NCI-H1694 treated with DMSO at 0.1 percent for 48 hours (cell line): ENCODE measurements at places on chromosomes 7 and 10.

GRCh38 chr10:125038637-125039036 is 96.7 kb downstream of the ZRANB1 start:
- DNase-seq: no peak

- no peak for DNase-seq
Measured at GRCh38 chr10:133100706-133101415, 13.1 kb downstream of the ADGRA1 start.

- peak; percentile 69 for DNase-seq
Measured at GRCh38 chr7:129210256-129210988, 14.4 kb upstream of the AHCYL2 start.

GRCh38 chr7:102916426-102916825 is 3.6 kb downstream of the LRRC17 start:
- no peak for DNase-seq

GRCh38 chr7:146683439-146683838 is 566.8 kb downstream of the CNTNAP2 start:
- no peak for DNase-seq

DNA sequence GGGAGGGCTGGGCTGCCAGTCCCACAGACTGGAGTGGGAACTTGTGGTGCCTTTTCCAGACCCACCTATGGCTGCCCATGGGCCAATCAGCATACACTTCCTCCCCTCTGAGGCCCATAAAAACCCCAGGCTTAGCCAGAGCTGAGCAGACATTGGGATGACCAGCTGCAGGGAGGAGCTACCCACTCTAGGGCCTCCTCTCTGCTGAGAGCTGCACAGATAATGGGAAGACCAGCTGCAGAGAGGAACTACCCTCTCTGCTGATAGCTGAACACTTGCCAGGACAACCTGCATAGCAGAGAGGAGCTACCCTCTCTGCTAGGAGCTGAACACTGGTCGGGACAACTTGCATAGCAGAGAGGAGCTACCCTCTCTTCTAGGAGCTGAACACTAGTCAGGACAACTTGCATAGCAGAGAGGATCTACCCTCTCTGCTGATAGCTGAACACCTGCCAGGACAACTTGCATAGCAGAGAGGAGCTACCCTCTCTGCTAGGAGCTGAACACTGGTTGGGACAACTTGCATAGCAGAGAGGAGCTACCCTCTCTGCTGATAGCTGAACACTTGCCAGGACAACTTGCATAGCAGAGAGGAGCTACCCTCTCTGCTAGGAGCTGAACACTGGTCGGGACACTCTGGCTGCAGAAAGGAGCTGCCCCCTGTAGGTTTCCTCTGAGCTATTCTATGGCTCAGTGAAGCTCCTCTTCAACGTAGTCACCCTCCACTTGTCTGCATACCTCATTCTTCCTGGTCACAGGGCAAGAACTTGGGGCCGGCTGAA is 88.3 kb upstream of the CACUL1 start:
- no peak for DNase-seq

- DNase-seq: no peak
Measured at GRCh38 chr7:45578022-45578421, 3.9 kb downstream of the ADCY1 start.

GRCh38 chr10:4725917-4726606 is 99.9 kb upstream of the AKR1E2 start:
- DNase-seq: no peak

GRCh38 chr7:143323653-143324052 is 7.7 kb downstream of the CLCN1 start:
- no peak for DNase-seq

GRCh38 chr7:119982884-119983283 is 290.1 kb upstream of the KCND2 start:
- no peak for DNase-seq

GRCh38 chr7:41899823-41900433 is 197.0 kb upstream of the INHBA start:
- no peak for DNase-seq

GRCh38 chr10:46019177-46019528 is 11.3 kb downstream of the NCOA4 start:
- DNase-seq: no peak

- no peak for DNase-seq
Measured at GRCh38 chr10:116190883-116191282, 82.1 kb downstream of the GFRA1 start.

- DNase-seq: no peak
Measured at GRCh38 chr7:157471259-157472125, 134.7 kb downstream of the DNAJB6 start.

DNA sequence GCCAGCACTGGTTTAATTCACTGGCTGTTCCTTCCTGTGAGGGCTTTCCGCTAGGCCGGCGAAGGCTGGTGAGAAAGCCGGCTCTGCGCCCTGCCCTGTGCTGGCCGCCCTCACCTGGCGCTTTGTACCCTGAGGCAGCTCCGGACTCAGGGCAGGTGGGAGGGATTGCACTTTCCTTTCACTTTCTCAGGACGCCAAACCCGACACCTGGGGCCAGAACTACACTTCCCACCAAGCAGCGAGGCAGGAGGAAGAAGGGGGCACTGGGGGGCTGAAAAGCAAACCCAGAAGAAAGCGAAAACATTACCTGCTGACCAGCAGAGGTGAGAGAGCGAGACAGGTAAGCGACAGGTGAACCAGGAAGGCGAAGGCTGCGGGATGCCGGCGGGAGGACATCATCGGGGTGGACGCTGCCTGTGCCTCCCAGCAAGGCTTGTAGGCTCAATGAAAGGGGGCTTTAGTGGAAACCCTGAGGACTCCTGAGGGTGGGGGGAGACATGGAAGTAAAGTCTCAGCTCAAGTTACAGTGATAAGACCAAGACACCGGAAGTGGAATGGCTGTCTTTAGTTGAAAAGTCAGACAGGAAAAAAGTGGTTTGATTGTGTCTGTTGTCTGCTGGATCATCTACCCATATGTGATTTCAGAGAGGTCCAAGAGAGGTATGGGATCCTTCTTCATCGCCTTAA is at the start of gene RAB19:
RAB19 (plus strand) TSS at position 181 of the 687 bp plus-strand sequence. CDS start 3,589 bp downstream, outside the sequence.
- DNase-seq: no peak

DNA sequence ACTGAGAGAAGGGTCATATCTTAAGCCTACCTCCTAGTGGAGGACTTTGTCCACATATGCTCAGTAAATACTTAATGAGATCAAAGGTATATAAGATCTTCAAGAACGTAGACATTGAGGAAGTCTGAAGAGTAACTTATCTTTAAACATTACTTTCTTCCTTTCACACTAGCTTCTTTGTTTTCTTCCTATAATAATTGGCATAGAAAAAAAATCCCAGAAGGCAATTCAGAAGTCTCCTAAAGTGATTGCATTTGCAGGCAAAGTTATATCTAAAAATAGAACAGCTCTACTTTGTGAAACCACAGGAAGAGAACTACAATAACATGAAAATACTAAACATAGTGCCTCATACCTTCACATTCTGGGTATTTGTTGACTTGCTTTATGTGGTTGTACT is 150.4 kb downstream of the PPP1R3A start:
- DNase-seq: no peak

GRCh38 chr7:129913428-129913827 is 39.3 kb downstream of the UBE2H start:
- DNase-seq: no peak

GRCh38 chr10:110569736-110570135 is 2.2 kb downstream of the SMC3 start:
- no peak for DNase-seq

DNA sequence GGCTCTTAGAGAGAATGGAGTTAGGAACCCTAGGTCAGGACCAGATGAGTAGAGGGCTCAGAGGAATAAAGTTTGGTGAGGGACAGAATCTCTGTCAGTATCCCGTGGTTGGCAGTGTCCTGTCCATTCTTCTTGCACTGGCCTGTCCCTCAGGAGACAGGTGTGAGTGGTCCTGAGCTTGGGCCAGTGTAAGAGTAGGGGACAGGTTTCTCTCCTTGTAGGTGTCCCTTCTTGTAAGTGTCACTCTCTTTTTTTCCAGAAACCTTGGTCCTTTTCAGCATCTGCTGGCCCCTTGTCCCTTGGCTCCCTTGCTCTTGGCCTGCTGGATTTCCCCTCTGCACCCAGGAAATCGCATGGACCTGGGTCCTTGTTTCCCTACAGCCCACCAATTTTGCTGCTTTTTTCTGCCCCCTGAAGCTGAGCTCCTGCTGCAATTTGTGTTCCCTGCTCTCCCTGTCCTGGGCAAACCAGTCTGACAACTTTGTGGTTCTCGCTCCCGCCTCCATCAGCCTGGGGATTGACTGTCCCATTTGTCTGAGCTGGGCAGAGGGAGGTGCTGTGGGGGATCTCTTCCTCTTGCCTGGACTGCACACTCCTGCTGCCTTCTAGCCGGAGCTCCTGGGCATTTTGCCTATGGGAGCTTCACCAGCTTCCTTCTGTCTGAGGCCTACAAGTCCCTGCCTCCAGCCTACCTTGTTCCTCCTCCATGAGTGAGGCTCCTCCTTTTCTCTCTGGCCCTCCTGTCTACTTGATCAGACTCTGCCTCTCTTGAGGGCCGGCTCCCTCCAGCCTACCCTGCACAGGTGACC is 6.5 kb downstream of the TSPAN14 start:
- no peak for DNase-seq

- peak; percentile 11 for DNase-seq
Measured at GRCh38 chr7:139618482-139619366, 95.2 kb downstream of the CLEC2L start.

DNA sequence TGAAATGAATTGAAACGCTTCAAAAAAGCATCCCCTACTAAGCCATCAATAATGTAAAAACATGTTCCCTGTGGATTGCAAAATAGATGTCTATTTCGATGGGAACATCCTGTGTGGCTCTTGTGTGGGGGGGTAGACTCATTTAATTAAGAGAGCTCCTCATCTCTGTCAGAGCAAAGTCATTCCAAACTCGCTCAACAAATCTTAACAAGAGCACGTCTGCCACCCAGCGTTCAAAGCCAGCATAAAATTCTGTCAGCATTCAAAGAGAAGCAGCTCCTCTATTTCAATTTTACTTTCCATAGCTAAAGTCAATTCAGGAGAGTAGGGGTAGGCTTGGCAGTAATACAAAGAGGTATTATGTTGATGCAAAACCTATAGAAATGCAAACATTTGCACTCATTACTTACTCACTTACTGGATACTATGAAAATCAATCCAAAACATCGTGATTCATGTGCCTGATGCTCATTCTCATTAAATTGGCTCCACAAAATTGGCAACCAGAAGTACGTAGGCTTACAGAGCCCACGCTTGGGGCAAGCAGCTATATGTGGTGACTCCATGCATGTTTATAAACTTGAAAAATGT is 114.9 kb downstream of the IPMK start:
- DNase-seq: peak; percentile 32

DNA sequence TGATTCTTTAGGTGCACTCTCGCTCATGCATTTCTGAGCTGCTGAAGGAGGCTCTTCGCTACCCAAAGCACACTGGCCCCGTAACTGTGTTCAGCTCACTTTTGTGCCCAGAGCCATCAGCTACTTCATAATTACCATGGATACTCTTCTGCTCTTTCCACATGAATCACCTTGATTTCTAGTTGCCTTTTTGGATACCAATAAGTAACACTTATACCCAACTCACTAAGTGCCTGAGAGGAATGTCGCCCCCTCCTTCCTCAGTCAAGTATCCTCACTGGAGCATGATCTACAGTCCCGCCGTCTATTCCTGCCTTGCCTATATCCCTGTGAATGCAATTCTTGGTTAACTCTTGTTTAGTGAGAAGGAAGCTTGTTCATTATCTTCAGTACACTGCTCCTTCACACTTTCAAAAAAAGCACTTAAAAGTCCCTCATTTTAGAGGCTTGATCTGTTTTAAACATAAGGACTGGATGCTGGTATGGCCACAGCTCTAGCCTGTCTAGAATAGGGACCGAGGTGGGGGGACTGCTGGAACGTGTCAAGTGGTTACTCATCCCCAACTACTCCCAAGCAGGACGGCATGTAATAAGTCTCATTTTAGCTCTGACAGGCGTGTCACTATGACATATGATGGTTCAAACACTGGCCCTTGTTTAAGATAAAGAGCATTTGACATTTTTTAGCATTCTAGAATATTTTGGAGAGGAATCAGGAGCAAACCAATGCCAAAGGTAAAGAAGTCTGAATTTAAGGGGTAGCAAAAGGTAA is 23.7 kb downstream of the SVIL start:
- DNase-seq: no peak

DNA sequence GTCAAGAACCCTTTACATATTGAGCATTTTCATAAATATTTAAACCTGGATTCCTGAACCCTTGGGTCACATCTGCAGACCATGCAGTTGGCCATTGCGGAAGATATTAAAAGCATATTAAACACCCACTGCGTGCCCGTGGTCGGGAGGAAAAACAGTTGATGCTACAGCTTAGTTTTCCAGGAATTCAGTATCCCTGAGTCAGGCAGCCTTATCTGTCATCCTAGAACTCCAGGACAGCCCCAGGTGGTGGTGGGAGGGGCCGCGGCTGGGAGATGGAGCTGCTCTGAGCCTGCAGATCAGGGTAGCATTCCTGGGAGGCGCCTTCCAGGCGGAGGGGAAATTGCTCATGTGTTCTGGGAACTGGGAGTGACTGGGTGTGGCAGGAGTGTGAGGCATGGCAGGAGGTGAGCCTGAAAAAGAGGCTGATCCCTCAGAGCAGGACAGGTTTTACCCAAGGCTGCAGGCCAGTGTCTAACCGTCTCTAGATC is 222.9 kb upstream of the SH2B2 start:
- DNase-seq: no peak

- DNase-seq: peak; percentile 49
Measured at GRCh38 chr10:103276896-103277712, at the start of gene INA. TSS of gene INA (plus strand) at chr10:103277138. CDS start at chr10:103277212, 74 bp downstream.

DNA sequence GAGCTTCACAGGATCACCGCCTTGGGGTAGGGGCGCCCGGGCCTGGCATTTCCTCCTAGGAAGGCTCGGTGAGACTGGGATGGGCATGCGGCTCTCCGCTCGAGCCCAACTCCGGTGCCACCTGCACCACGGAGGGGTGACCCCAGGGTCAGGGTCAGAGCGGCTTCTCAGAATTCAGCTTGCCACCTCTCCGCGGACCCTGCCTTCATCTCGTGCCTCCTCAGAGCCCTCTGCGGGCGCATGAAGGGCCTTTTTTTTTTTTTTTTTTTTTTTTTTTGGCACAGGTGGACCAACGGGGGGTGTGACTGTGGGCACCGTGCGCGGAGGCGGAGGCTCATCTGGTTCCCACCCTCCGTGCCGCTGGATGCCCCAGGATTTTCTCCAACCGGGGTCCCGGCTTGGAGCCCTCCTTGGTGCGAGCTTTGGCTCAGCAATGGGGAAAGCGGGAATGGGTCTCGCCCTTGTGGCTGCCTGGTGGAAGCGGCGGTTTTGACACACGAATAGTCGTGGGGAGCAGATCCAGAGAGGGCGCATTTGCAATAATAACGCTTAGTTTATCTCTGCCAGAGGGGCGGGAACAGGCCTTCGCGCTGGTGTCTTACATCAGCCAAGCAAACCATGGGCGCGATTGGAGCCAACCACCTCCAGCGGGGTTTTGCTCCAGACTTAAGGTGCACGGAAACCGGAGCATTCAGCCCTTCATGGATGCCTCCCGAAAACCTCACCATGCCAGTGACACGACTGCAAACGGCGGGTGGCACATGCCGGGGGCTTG is 5.0 kb upstream of the TNRC18 start:
- peak; percentile 86 for DNase-seq

- DNase-seq: no peak
Measured at GRCh38 chr10:17652585-17652984, 8.6 kb downstream of the STAM start.

- DNase-seq: no peak
Measured at GRCh38 chr10:15367296-15368085, 3.6 kb downstream of the FAM171A1 start.
